ENCODE measurements at places on chromosomes 5 and 9.

GRCh38 chr5:91162534-91163381, 220.4 kb downstream of the ARRDC3 start:
- peak; percentile 50 for DNase-seq

DNA sequence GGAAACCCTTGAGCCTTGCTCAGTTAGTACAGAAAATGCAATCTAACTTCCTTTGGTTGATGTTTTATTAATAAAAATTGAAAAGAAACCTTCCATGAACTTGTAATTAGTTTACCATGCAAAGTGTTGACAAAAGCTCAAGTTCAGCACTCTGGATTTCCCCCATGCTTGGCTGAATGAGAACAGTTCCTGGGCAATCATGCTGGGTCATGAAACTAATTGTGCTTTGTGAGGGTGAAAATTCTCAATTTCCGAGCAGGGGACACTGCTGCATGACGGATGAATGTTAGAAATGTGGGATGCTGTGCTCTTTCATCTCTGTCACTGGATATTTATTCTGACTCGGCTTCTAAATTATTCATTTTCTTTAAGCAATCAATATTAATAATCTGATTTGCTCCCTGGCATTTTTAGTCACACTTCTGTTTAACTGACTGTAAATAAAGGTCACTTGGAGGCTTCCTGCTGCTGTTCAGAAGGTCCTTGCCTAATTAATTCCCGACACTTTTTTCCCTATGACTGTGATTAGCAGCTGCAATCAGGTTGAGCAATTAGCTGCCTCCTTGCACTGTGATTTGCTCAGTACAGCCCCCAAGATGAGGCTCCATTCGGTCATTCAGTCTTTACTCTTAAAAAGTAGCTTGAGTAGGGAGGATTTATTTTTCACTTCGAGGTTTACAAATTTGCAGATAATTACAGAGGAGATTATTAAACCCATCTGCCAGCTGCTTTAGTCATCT, 678.1 kb upstream of the ZNF608 start:
- no peak for DNase-seq

- DNase-seq = no peak
Measured at GRCh38 chr5:63564789-63565188, 397.5 kb downstream of the HTR1A start.

GRCh38 chr5:180604271-180604670, 13.0 kb upstream of the SCGB3A1 start:
- DNase-seq = no peak

- DNase-seq = no peak
Measured at GRCh38 chr5:124285733-124286132, 460.7 kb downstream of the ZNF608 start.

DNA sequence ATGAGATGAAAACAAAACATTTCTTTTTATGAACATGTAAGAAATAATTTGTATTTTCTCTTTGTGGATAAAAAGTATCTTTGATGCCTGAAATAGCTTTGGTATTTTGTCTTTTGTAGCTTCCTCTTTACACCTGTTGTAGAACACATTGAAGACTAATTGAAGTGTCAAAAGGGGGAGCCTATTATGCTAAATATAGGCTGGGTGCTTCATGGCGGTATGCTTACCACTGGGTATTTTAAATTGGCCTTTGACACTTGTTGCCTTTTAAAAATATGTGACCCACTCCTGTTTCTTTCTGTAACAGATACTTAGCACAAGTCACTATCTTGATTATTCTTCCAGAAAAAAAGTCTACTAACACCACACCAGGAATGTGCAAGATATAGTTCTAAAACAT, 226.4 kb downstream of the KIAA0825 start:
- DNase-seq = no peak

DNA sequence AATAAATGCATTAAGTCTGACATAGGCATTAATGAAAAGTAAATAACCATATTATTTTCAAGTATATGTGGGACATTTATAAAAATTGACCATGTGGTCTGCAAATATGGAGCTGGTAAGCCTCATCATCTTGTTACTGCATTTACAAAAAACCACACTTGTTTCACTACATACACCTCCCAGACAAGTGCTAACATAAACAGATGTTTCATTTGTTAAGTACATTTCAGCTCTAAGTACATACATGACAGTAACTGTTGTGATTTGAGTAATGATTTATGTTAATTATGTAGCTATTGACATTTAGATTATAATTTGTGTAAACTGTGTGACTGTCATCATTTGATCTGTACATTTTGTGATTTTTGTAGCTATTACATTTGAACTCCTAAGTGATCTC, 13.9 kb downstream of the IDNK start:
- no peak for DNase-seq

DNA sequence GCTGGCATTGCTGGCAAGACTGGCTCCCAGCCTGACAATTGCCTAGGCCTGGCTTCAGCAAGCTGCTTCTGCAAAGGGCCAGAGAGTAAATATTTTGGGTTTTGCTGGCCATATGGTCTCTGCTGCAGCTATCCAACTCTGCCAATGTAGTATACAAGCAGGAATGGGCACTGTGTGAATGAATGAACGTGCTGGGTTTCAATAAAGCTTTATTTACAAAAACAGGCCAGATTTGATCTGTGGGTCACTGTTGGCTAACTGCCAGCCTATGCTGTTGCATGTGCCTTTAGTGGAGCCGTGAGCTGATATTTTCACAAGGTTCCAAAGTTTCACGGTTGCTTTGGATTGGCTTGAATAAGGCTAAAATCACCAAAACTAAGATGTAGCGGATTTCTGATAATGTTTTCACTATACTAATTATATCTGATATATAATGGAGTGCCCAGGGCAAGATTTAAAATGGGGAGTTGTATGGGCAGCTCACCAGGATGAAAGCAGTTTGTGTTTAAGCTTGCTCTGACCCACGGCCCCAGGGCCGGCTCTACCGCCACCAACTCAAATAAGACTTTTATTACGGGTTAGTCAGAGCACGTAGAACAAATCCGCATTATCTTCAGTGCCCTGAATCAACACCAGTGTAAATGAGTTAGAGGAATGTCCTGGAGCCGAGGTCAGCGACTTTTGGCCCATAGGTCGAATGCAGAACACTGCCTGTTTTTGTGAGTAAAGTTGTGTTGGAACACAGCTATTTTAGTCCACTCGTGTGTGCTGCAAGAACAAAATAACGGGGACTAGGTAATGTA, 98.6 kb upstream of the DAP start:
- DNase-seq = no peak

- no peak for DNase-seq
Measured at GRCh38 chr5:152532714-152533113, 127.6 kb upstream of the NMUR2 start.

DNA sequence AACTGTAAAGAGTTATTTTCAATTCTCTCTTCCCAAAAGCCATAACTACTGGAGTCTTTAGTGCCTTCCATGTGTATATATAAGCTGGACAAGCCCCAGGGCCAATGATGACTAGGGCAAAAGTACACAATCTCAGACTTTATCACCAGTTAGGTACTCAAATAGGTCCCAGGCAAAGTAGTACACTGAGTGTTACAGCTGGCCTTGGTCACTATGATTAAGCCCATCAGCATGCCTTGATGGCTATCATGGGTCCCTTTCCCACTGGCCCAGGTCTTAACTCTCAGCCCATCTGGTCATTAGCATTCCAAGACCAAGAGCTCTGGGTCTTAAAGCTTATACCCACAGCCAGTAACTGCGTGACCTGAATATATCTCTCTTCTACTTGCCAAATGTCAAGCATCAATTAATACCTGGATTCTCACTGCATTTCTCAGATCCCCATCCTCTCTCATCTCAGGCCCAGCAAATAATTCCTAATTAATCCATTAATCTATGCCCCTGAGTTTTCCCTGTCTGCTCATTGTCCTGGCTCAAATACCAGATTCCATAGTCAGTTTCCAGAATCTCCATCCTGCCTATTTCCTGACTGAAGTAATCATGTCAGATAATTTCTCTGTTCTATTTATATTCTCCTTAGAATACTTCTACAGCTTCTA, 62.3 kb downstream of the NR6A1 start:
- DNase-seq = no peak

DNA sequence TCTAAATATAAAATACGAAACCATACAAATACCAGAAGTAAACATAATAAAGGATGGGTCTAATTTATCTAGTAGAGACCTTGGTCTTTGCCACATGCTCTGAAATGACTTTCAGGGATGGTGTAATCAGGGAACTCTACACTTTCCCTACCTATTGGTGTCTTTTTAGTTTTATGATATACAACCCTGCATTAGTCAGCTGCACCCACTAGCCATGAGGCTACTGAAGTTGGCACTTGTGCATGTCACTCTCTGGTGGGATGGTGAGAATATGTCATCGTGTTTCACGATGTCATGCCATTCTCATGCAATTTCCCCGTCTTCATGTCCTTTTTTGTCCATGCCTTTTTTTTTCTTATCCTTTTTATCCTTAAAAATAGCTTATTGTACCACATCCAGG, 234.9 kb upstream of the ACTBL2 start:
- no peak for DNase-seq

Data from GM13977 (cell line).